ENCODE measurements at places on chromosomes 1 and 21.
A peak's percentile ranks its signal among the peaks of the same experiment; 100 is the strongest.

GRCh38 chr1:20486457-20487235 is 636 bp upstream of the CAMK2N1 start:
- DNase-seq, result peak; percentile 96

- no peak for DNase-seq
These were observed 78.2 kb downstream of the SKI start for GRCh38 chr1:2306151-2306978.

GRCh38 chr1:103779932-103780331 is 30.2 kb downstream of the AMY1C start:
- no peak for DNase-seq

GRCh38 chr1:52862666-52863458 is 20.3 kb downstream of the ZYG11A start:
- no peak for DNase-seq

GRCh38 chr1:94953746-94954145 is 26.8 kb upstream of the CNN3 start:
- DNase-seq, result no peak

- no peak for DNase-seq
These were observed 10.2 kb downstream of the ARHGEF16 start for GRCh38 chr1:3464649-3465025.

GRCh38 chr21:43874085-43874805 is 9.2 kb downstream of the AGPAT3 start:
- no peak for DNase-seq

DNA sequence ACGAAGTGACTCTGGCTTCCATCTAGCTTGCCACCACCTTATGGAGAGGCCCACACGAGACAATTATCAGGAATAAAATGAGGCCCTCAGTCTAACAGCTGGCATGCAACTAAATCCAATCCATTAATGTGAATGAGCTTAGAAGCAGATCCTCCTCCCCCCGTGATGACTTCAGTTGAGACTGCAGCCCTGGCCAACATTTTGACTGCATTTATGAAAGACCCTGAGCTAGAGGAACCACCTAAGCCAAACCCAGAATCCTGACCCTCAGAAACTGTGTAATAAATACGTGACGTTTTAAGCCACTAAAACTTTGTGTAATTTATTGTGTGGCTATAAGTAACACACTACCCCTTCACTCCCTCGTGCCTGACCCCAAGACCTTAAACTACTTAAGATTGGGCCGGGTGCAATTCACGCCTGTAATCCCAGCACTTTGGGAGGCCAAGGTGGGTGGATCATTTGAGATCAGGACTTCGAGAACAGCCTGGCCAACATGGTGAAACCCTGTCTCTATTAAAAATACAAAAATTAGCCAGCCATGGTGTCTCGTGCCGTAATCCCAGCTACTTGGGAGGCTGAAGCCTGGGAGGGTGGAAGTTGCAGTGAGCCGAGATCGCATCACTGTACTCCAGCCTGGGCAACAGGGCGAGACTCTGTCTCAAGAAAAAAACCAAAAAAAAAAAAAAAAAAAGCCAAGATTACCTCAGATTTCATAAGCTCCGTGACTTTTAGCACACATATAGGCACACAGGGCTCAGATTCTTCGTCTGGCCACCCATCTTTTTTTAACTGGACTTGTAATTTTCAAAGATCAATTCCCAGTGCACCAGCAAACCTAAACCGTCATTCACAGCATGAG is 72.5 kb downstream of the ENAH start:
- no peak for DNase-seq

- no peak for DNase-seq
These were observed 55.5 kb downstream of the MPZL1 start for GRCh38 chr1:167777269-167777650.

- peak; percentile 76 for DNase-seq
These were observed 31.9 kb downstream of the WNT9A start for GRCh38 chr1:227915564-227916553.

GRCh38 chr1:225389843-225390242 is 38.0 kb downstream of the LBR start:
- DNase-seq, result no peak
